ENCODE measurements at places on chromosomes 2 and 18.
A peak's percentile ranks its signal among the peaks of the same experiment; 100 is the strongest.

- DNase-seq: no peak
These were observed 5.4 kb downstream of the GALM start for GRCh38 chr2:38671303-38671702.

DNA sequence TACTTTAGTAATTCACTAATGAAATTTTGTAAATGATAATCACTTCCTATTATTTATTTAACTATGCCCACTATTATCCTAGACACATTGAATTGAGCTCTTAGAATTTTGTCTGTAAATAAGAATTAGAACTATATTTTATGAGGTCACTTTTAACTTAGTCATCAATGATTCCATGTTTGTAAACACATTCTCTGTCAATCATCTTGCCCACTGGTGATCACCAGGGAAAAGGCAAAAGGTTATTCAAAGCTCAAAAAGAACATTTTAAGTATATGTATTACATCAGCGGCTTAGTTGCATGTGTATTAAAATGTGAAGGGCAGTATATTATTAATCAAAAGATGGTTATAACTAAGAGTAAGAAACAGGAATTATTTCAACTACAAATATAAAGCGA is 25.2 kb downstream of the SCN9A start:
- DNase-seq: no peak

DNA sequence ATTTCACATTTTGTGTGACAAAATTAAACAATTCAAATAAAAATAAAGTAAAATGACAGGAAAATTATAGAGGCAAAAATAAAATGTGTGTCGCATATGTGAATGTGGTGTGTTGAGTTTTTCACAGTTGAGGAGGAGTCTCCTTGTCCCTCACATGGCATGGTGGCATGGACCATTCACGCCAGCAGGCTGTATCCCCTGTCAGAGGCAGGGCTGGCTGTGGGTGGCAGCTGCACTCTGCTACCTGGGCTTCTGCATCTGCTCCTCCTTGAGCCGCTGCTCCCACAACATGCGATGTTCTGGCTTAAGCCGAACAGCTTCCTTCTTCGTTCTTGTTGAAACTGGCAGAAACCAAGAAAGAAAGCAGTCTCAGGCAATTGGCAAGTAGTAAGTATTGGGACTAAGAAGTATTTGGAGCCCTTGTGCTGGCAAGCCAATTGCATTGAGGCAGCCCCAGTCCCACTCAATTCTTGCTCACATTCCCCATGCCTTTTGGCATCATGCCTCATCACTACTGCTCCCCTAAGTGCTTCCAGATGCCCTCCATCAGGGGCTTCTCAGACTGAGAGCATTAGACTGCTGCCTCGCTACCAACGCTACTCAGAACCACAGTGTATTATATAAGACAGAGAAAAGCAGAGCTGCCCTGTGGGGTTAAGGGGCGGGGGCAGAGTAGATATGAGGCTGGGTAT is 177.9 kb upstream of the NABP1 start:
- no peak for DNase-seq

GRCh38 chr18:44771572-44771955 is 90.9 kb downstream of the SETBP1 start:
- no peak for DNase-seq

GRCh38 chr2:24110660-24111303 is 12.4 kb downstream of the PFN4 start:
- DNase-seq: no peak

- no peak for DNase-seq
These were observed 383.6 kb downstream of the DSEL start for GRCh38 chr18:67132919-67133318.

GRCh38 chr18:37661478-37661877 is 95.9 kb upstream of the CELF4 start:
- DNase-seq: no peak

DNA sequence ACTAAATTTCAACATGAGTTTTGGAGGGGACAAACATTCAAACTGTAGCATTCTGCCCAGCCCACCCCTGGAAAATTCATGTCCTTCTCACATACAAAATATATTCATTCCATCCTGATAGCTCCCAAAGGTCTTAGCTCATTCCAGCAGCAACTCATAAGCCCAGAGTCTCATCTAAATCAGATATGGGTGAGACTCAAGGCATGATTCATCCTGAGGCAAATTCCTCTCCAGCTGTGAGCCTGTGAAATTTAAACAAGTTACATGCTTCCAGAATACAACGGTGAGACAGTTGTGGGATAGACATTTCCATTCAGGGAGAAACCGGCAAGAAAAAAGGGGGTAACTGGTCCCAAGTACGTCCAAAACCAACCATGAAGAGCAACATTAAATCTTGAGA is 43.5 kb upstream of the FAHD2A start:
- no peak for DNase-seq

DNA sequence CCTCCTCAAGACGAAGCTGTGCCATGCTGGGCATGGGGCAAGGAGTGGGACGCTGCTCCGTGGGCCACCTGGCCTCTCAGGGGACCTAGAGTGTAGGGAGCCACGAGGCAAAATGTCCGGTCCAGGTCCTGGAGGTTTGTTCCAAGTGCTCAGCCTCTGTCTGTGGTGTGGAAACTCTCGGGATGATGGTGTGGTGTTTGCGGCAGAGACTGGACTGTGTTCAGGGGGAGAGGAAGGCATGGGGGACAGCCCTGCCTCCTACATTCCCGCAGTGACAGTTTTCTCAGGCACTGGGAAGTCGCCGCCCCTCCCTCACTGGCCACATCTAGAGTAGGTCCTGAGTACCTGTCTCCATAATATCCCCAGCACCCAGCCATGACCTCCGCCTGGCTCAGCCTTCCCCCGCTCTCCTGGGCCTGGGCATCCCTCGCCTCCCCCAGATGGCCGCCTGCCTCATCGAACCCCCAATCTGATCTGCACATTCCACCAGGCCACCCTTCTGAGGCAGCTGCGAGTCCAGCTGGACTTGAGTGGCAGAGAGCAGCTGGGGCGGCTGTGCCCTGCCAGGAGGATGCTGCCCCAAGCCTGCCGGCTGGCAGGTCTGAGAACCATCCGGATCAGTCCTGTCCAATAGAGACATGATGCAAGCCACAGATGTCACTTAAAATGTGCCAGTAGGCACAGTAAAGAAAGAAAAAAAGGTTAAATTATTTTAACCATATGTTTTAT is 6.2 kb downstream of the KCNIP3 start:
- no peak for DNase-seq

DNA sequence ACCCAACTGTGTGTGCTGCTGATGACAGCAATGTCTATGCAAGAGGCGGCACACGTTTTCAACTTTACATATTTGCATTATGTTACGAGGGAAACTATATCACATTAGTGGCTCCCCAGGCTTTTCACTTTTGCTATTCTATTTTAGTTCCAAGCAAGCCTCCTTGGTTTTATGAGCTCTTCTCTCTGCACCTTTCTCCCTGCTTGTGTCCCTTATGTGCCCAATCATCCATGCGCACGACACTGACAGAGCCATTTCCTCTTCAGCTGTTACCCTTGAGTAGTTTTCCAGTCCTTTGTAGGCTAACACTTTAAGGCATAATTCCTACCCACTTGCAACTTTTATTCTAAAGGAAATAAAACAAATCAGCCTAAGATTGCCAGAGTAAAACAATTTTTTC is 154.3 kb downstream of the TCF4 start:
- no peak for DNase-seq

DNA sequence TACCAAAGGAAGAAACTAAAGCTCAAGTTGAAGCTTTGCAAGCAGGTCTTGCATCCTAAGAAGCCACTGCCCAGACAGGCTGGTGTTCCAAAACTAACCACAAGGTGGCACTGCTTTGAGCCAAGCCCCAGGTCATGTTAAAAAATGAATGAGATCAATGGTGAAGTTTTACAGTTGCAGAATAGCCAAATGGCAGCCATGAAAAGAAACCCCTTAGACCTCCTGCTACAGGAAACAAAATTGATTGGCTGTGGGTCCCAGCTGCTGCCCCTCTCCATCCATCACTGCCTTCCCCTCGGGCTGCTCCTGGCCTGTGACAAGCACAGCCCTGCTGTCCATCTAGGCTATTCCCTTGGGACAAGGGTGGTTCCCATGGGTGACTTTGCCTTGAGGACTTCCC is 20.7 kb upstream of the MREG start:
- peak; percentile 86 for DNase-seq

DNA sequence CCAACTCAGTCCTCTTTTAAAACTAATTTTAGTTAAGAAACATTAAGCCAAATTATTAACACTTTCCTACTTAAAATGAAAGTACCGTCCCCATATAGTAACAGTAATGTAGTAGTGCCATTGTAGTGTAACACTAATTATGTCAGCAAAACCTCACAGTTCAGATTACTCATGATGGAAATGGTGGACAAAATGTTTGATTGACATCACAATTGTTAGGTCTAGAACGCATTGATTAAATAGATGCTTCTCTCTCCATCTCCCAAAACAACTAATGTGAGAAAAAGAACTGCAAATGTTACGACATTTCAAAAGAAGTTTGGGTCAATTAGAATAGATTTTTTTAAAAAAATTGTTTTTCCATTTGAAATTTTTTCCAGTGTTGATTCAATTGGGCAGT is 1.2 kb upstream of the ATF2 start:
- no peak for DNase-seq

- DNase-seq: no peak
These were observed 294.3 kb upstream of the SLC8A1 start for GRCh38 chr2:40746191-40746590.

- no peak for DNase-seq
These were observed 29.6 kb downstream of the FAM168B start for GRCh38 chr2:131063501-131064283.

DNA sequence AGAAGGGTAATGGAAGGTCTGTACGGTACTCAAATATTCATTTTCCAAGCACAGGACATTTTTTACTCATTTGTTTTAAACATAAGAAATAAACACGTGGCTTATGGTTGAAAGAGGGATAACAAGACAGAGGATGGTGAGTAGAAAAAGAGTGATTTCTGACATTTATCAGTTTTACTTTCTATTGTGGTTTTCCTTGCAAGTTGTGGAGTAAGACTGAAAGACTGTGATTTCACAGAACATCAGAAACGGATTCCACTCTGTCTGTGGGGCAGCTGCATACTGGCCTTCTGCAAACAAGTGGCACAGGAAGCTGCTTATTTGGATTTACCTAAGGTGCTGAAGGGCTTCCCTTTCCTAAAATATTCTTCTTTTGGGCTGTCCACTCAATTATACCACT is 122.2 kb upstream of the ITGB6 start:
- DNase-seq: no peak

DNA sequence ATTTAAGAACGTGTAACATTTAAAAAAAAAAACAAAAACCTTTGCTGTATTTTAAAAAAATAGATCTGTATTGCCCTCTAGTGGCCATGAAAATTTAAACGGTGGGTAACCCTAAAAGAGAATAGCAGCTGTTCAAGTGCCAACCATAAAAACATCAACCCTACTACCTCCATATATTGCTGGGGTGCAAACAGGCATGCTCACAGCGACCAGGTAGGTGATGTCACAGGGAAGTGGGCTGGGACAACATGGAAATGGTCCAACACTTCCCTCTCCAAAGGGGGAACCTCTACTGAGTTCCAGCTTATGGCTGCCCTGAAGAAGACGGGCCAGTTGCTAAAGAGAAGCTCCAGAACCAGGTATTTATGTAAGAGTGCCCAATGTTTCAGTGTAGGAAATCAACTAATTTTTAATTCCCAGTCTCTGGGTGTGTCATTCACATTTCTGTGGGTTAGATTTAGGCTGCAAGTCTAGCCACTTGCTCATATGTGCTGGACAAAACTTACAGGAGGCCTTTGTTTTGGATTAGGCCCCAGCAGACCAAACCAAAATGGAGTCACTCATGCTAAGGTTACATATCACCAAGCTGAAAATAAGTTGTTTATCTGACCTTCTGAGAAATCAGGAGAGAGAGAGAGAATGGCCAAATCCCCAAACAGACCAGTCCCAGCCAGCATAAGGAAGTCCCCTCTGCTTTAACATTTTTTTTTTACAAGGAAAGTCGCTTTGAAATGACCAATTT is 54.5 kb downstream of the SKA1 start:
- DNase-seq: no peak

DNA sequence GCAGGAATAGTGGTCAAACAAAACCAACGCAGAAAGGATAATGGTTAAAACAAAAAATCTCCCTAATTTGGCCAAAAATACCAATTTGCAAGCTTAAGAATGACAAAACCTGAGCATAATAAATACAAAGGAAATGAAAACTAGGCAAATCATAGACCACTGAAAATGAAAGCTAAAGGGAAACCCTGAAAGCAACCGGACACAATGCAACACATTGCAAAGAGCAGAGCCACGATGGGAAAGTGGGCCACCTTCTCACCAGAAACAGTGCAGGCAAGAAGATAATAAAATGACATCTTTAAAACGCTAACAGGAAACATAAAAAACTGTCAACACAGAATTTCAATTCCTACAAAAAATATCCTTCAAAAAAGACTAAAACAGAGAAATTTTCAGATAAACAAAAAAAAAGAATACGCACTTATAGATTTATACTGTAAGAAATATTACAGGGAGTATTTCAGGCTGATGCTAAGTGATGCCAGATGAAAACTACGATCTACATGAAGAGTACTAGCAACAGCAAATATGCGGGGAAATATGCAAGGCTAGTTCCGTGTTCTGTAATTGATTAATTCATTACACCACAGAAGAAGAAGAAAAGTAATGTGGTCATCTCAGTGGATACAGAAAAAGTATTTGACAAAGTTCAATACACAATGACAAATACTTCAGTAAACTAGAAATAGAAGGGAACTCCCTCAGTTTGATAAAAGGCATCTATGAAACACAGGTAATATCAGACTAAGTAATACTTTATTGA is 239.5 kb downstream of the L3MBTL4 start:
- DNase-seq: no peak

GRCh38 chr2:5203134-5203755 is 488.9 kb upstream of the SOX11 start:
- no peak for DNase-seq

DNA sequence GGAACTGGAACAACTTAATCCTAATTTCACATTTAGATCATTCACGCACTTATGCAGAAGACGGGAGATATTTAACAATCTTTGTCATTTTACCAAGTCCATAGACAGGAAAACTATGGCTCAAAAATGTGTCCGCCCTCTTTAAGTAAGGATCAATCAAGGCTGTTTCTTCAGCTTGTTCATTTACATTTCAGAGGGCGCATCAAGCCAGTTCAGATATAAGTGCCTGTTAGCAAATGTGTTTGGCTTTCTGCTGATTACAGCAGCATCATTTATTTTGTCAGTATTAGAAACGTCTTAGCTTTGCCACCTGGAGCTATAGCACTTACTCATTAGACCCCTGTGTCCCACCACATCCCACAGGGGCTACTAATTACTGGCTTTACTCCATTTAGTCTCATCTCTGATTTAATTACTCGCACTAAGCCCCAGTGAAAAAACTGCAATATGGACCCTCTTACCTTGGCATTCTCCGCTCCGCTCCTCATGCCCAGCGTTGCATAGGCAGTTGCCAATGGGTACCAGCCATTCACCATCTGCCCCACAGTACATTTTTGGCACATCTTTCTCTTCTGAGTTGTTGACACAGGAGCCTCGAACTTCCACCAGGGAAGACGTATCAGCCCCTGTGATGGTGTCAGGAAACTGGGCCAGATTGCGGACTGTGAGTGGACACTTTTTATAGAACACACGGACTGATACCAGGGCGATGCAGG is 8.7 kb downstream of the EPHA4 start:
- DNase-seq: no peak
